ENCODE measurements at places on chromosomes 6 and 20. TPM values are rescaled to one million over a fixed set of nuclear protein-coding genes. Genes with fewer than 3 reads are reported as not detected.

DNA sequence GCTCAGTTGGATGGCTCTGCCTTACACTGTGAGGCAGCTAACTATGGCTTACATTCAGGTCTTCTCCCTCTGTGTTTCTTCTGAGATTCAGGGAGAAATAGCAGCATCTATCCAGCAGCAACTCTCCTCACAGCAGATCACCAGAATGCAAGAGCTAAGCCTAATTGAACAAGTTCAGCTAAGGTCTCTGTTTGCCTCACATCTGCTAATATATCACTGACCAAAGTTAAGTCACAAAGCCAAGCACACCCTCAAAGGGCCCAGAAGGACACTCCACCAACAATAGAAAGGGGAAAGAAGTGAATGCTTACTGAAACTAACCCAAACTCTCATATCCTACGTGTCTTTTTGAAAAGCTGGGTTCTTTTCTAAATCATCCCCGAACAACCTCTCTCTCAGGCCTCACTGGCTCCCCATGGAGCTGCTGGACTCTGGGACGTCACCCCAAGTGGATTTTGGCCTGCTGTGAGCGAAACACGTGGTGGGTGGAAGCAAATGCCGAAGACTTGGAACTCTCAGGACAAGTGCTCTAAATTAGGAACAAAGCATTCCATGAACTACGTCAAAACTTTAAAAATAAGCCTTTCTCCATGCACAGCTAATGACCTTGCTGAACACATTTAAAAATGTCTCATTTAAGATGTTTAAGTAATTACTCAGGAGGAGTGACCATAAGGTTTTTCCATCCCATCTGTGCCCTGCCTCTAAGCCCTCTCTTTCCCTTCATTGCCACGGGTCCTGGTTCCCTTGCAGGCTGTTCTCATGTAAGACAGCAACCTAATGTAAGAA lies 167.5 kb upstream of the PLCB4 start:
- DNase-seq: no peak

DNA sequence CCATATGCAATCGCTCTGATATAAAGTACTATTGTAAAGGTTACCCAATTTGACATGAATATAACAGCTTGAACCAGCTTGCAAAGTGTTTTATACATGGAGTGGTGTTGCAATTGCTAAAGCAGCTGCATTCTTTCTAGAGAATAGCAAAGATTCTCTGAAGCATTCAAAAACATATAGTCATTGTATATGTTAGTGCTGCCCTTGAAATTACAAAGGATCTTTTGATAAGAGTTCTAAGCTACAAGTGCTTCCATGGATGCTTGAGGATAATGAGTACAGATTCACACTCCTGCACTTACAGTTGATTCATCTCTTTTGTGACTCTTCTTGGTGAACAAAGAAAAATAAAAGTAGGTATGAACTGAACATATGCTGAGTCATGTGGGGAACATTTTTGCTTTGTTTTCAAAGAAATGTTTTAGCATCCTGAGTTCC lies 175.7 kb downstream of the ALDH8A1 start:
- peak; percentile 27 for DNase-seq

- DNase-seq: no peak
Observed at GRCh38 chr6:39266375-39266774, 37.1 kb upstream of the KCNK5 start.

DNA sequence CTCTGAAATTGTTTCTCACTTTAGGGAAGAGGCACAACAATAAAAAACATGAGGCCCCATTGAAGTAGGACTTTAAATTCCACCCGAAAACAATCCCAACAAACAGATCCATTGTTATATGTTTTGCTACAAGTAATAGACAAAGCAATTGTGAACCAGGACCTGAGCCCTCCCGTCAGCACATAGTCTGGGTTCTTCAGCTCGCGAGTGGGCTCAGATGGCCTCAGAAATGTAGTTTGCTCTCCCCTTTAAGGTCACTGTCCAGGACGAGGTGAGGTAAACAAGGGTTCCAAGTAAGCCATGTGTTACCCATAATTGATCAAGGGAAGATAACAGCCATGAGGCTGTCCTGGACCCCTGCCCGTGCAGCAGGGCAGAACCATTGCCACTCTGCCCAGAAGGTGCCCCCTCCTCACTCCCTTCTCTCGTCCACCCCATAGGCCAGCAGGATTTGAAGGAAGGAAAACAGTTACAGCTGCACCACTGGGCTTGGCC lies 160.1 kb upstream of the QKI start:
- no peak for DNase-seq

DNA sequence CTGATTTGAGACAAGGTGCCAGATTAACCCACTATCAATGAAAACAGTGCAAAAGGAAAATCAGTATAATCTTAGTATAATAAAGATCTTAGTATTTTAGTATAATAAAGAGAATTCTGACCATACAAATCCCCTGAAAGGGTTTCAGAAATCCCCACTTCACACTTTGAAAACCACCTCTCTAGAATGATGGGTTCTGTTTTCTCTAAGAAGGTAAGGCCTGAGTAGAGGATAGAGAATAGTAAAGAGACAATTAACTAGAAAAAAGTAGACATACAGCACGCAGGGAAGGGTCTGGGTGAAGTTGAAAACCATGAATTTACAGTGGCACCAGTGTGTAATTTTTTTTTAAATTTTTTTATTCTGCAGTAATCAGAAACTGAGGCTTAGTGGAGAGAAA lies 73.6 kb downstream of the REV3L start:
- DNase-seq: no peak

DNA sequence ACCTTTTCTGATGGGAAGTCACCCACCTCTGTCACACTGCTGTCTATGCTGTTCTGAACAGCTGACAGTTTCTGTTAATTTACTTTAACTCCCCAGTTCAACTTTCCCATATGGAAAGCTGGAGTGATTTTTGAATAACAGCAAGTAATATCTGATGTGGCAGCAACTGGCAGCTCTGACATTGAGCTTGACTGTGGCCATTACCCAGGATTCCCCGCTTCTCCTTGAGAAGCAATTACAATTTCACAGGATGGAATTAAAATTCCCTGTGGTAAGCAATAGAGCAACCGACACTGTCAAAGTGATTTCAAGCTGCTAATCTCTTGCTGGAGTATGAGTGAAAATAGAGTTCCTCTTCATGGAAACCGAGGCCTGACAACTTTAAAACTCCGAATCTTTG lies 348.1 kb upstream of the SOX4 start:
- no peak for DNase-seq

GRCh38 chr6:24009319-24009718 lies 116.7 kb upstream of the NRSN1 start:
- DNase-seq: no peak

DNA sequence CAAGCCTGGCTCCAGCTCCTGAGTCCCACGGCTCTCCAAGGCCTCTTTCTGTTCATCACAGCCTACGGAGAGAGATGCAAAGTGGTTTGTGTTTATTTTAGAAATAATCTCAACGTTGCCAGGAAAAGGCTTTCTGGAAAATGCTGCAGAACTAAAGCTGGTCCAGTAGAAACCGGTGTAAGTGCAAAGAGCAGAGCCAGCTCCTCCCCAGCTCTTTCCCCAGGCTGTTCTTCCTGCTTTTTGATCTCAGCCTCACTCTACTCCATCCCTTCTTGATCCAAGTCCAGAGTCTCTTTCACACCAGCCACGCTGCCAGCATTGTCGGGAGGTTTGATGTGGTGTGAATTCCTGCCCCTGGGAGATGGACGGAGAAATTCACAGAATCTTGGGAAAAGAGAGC lies 69.8 kb downstream of the TMEM170B start:
- no peak for DNase-seq

CHMP4B gene
- 47.8 TPM for total RNA-seq

- peak; percentile 65 for DNase-seq
Observed at GRCh38 chr6:115896538-115897129, 164.1 kb downstream of the FRK start.

GRCh38 chr6:120039664-120040063 lies 690.1 kb upstream of the MAN1A1 start:
- no peak for DNase-seq

GRCh38 chr6:137762168-137763090 lies 104.6 kb upstream of the TNFAIP3 start:
- DNase-seq: no peak

OPN5 gene
- not detected for total RNA-seq

WFDC12 gene
- total RNA-seq: not detected

SYNDIG1 gene
- 12.6 TPM for total RNA-seq

- peak; percentile 52 for DNase-seq
Observed at GRCh38 chr6:25788305-25788922, 33.9 kb downstream of the SLC17A4 start.

DNA sequence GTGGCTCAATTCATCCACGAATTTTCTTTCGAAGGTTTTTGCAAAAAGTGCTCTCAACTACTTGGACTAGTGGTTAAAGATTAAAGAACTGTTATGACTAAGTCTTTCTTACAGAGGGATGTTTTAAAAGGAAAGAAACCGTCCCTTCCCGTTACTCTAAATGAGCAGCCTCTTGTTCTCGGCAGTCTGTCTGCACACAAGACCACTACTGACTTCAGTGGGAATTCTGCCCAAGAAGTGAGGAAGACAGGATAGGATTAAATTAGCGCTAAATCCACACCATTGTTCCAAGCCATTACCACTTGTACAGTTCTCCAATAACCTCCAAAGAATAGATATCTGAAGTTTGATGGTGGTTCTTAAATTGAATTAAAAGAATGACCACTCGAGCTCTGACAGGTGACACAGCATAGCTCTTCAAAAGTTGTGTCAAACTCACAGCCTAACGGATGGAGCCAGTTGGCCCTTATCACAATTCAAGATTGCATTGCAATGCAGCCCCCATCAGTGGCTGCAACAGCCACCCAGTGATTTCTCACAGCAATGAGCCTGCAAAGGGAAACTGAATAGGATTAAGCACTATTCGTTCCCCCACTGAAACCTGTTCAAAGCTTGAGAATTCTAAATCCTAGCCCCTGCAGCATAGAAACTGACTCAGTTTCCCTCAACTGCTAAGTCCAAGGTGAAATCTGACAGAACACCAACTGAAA lies 1.8 kb downstream of the EPB41L2 start:
- peak; percentile 70 for DNase-seq

NKAPL gene
- not detected for total RNA-seq

- DNase-seq: peak; percentile 77
Observed at GRCh38 chr20:51650685-51651134, 108.2 kb upstream of the NFATC2 start.

DNA sequence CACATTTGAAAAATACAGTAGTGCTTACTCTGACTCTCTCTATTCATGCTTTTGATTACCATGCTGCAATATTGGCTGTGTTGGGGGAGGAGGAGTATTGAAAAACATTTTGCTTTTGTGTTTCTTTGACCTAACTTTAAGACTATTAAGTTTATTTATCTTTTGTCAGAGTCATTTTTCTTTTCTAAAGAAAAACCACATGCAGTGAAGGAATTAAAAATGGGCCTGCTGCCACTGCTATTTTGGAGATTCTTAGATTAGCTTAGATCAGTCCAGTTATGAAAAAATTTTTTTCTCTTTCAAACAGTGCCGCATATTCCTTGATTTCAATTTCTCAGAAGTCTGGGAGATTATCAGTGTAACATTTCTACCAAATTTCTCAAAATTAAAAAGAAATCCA lies 36.1 kb downstream of the BCKDHB start:
- DNase-seq: no peak

BTNL2 gene
- total RNA-seq: not detected

OR12D3 gene
- not detected for total RNA-seq

RAET1L gene
- total RNA-seq: not detected
